ENCODE measurements at places on chromosomes 12 and 14.
A peak's percentile ranks its signal among the peaks of the same experiment; 100 is the strongest.

DNA sequence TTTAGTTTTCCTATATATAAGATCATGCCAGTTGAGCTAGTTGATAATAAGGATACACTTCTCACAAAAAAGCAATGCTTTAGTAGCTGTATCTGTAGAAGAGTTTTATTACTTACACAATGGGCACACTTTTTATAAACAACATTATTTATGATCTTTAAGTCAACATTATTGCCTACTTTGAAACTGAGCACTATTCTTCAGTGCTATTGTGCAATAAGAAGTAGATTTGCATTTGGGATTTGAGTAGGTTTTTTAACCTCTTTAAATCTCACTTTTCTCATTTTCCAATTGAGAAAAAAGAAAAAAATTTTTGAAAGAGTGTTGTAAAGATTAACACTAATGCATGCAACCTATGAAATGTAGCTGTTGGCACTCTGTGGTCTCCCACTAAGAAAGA lies 1198.3 kb downstream of the GALC start:
- no peak for DNase-seq

GRCh38 chr12:107436376-107436775 lies 249.2 kb upstream of the PWP1 start:
- peak; percentile 50 for DNase-seq

GRCh38 chr14:102915292-102916110 lies 7.0 kb upstream of the AMN start:
- no peak for DNase-seq

DNA sequence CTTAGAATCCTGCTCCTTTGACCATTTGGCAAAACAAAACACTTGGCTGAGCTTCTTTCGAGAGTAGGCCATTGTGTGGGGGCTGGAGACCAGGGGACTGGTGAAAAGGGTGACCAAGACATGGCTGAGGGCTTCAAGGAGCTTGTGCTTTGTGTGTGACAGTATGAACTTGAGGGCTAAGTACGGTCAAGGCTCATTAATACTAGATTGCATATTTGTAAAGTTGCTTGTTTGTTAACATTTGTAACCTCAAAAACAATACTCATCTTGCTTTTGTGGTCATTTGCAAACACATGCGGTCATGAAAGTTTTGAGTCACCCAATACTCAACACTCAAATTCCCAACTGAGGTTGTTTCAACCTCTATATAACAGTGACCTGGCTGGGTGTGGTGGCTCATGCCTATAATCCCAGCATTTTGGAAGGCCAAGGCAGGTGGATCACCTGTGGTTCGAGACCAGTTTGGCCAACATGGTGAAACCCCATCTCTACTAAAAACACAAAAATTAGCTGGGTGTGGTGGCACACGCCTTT lies 42.5 kb downstream of the ZFYVE26 start:
- no peak for DNase-seq

DNA sequence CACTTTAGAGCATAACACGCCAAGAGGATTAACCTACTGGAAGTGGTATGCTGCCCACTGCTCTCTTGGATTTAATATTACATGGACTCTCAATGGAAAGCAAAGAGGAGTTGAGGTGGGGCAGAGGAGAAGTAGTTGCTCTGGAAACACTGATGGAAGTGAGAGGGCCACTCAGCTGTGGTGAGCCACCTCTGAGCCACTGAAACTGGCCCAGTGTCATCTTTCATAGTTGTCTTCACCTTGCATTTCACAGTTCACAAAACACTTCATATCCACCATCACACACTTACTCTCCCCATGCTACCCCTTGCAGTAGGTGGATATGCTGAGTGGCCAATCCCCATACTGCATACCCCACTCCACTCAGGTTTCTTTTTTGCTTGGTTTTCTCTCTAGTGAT lies 12.2 kb upstream of the PCED1B start:
- DNase-seq = no peak

GRCh38 chr12:53231921-53232645 lies at the start of gene RARG:
Gene RARG, minus strand, starts transcription at chr12:53232209. Its CDS starts 4,664 bp downstream, at chr12:53227545.
- no peak for DNase-seq

GRCh38 chr14:99357916-99358390 lies 86.0 kb upstream of the BCL11B start:
- DNase-seq = no peak

GRCh38 chr12:20696181-20696905 lies 1.2 kb downstream of the SLCO1C1 start:
- no peak for DNase-seq

- DNase-seq = no peak
Observed at GRCh38 chr12:20205854-20206253, 162.5 kb upstream of the PDE3A start.

- DNase-seq = no peak
Observed at GRCh38 chr12:57133916-57134315, 5.6 kb downstream of the LRP1 start.

GRCh38 chr14:61519735-61520134 lies 175.6 kb upstream of the HIF1A start:
- DNase-seq = no peak

DNA sequence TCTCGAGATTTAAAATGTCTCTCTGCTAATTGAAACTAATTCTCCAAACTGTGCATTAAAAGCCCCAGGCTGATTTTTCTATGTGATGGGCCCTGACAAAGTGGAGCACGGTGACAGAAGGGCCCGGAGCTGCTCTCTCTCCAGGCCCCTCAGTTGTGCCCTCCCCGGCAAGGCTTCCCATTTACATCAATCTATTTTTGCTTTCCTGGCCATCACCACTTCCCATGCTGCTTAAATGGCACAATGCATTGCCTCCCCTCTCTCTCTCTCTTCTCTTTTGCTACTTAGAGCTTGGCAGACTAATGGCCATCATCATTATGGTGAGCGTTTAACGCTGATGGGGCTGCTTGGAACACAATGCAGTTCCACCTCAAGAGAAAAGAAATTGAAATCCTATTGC lies 270.7 kb upstream of the DIO3 start:
- DNase-seq = no peak

DNA sequence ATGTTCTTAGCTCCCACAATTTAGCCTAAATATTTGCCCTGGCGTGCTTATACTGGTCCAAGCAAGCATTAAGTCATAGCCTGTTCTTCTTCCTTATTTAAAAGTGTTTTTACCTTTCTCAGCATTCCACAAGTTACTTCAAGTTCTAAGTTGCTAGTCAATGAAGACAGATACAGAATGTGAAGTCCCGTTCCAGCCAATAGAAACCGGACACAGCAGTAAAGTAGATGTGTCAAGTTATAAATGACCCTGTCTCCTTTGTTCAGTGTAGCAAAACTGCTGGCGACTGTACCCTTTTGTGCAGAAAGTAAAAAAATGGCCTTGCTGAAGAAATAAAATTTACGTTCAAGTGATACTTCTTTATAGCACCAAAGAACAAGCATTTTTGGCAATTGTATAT lies 3.9 kb downstream of the SNAPC1 start:
- no peak for DNase-seq

GRCh38 chr12:7374423-7375144 lies 69.4 kb downstream of the CD163L1 start:
- DNase-seq = no peak

GRCh38 chr12:47383942-47384341 lies 304.2 kb upstream of the AMIGO2 start:
- DNase-seq = peak; percentile 25

DNA sequence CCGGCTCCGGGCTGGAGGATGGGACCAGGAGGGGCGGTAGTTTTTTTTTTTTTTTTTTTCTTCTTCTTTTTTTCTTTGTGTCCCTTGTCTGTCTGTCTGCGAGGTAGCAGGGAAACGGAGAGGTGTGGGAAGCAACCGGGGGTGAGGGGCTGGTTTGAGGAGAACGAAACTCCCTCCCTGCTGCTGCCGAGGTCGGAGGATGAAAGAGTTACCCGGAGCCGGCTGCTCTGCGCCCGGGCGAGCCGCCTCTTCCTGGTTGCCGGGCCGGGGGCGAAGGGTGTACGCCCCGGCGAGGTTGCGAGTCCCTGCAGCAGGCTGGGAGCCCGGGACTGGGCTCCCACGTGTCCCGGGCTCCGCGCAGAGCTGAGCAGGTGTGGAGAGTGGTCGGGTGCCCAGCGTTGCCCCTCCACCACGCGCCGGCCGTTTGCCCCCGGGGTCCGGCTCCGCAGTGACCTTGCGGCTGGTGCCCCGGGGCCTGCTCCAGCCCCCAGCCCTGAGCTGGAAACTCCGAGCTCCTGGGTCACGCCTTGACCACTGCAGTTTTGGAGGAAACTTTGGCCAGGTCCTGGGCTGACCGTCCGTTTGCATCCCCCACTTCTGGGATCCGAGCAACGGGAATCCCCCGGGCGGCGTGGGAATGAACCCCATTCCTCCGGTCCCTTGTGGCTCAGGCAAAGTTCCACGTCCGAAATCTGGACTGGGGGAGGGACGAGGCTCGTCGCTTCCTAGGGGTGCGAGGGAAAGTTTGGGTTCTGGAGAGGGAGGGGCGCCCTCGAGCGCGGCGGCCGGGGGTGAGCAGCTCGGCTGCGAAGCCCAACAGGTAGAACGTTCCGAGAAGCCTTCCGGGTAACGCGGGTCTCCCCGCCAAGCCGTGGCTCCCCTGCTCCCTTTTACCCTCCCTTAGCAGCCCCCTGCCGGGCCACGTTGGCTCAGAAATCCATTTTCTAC lies 1.3 kb downstream of the CHST11 start:
- no peak for DNase-seq

DNA sequence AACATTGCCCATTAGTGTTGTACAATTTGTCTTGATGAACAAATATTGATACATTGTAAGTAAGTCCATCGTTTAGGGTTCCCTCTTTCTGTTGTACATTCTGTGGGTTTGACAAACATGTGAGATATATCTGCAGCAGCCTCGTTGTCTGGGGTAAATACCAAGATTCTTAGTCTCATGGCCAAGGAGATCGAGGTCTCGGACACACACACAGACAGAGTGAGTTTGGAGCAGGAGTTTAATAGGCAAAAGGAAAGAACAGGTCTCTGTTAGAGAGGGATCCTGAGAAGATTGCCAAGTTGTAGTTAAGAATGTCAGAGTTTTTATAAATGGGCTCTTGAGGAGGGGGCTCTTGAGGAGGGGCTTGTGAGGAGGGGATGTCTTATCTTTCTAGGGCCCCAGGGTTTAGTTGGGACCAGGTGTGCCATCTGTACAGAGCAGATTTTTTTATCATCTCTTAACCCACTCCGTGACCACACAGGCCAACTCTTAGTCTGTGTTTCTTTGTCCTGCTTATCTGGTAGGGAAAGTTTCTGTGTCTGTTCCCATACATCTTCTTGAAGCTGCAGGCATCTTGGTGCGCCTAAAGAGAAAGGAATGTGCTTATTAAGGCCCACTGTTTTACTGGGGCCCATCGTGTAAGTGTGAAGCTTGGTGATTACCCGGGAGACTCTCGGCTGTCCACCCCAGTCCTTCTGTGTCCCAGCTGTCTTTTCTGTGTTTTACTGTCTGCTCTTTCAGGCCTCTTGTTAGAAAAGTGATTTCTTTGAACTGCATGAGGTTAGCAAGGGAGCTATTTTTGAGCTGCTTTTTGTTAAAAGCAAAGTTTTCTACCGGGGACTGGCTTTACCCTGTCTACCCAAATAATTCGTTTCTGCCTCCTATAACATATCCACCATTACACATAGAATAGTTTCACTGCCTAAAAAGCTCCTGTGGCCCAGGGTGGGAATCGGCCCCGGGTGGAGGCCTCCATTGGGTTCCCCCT lies 22.4 kb upstream of the CLEC2D start:
- no peak for DNase-seq

GRCh38 chr12:130342842-130343241 lies 5.2 kb downstream of the PIWIL1 start:
- no peak for DNase-seq

- no peak for DNase-seq
Observed at GRCh38 chr12:32669584-32669983, 9.5 kb upstream of the DNM1L start.

- no peak for DNase-seq
Observed at GRCh38 chr14:76664790-76665189, 96.5 kb upstream of the VASH1 start.

DNA sequence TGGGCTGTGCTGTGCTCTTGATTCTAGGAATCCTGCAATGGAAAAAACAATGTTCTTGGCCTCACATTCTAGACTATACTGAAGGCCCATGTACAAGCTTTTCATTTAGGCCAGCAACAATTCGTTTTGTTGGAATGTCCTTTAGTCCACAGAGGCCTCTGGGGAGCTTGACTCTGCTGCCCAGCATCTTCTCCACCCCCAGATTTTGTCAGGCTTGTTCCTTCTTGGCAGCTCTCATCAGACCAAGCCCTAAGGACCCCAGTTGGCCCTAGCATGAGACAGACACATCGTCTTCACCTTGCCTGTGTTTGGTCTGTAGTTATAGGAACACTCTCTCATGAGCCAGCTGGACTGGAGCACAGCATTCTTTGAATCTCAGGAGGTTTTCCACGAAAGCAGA lies 300.1 kb downstream of the VRK1 start:
- no peak for DNase-seq

- no peak for DNase-seq
Observed at GRCh38 chr12:29148596-29148910, 525 bp upstream of the FAR2 start.

DNA sequence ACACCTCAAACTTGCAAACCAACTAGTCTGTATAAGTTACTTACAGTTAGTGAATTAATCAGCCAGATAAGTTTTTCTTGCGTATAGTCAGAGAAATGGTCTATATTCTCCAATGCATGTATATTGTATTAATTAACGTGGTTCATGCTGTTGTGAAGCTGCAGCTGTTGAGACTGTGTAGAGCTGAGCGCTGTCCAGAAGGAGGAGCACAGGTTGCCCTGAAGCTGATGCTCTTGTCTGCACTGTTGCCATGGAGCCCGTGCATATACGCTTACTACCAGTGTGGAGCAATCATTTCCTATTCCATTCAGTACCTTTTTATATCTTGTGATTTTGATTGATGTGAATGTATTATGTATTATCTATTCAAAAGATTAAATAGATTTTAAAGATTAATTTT lies 74.3 kb upstream of the ARID2 start:
- no peak for DNase-seq

- no peak for DNase-seq
Observed at GRCh38 chr14:50008562-50008961, 107.8 kb downstream of the VCPKMT start.

- no peak for DNase-seq
Observed at GRCh38 chr14:22847661-22848341, 11.4 kb downstream of the MMP14 start.

GRCh38 chr14:87207756-87208155 lies 785.2 kb downstream of the GALC start:
- no peak for DNase-seq

DNA sequence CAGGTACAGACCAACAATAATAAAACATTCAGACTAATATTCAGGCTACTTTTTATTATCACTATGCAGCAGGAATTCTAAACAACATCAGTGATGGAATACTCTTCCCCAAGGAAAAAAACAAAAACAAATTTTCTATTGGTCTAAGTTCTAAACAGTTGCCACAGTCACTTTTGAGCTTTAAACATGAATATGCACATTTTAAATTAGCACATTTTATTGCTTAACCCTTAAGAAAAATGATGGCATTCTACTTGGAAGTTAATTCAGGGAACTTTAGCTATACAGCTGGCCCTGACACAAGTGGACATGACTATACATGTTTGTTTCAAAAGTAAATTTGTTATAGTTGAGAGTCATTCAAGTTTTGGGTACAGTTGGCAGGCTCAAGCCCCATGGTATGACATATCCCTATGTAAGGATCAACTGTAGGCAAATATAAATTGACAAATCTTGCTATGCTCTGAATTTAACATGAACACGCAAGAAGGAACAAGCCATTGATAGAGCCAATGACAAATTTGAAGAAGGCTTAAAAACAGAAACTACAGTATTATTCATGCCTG lies 224.3 kb upstream of the AMIGO2 start:
- no peak for DNase-seq

GRCh38 chr12:15323480-15323879 lies 1.2 kb downstream of the PTPRO start:
- no peak for DNase-seq
